ENCODE measurements at places on chromosomes 4 and X.

- DNase-seq = no peak
Measured at GRCh38 chrX:148878371-148878770, 378.0 kb downstream of the AFF2 start.

- DNase-seq = no peak
Measured at GRCh38 chr4:95606739-95607138, 58.0 kb upstream of the UNC5C start.

GRCh38 chr4:18440527-18441202, 419.1 kb upstream of the LCORL start:
- DNase-seq = no peak

GRCh38 chr4:72786401-72786990, 217.5 kb upstream of the ADAMTS3 start:
- DNase-seq = no peak

GRCh38 chr4:42625329-42625728, 31.6 kb downstream of the ATP8A1 start:
- DNase-seq = no peak

DNA sequence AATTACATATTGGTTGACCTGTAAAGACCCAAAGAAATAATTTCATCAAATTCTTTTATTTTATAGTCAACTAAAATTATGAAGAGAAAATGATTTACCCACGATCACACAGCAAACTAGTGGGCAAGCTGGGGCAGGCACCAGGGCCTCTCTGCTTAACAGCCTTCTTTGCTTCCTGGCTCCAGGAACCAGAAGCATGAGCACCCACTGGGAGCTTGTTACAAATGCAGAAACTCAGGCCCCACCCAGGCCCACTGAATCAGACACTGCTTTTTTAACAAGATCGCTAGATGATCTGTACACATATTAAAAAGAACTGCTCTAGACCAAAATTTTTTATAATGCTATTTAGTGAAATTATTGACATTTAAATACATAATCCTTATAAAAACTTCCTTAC, 95.0 kb downstream of the GEMIN8 start:
- no peak for DNase-seq

- DNase-seq = no peak
Measured at GRCh38 chrX:123171781-123172180, 12.3 kb upstream of the GRIA3 start.

- DNase-seq = no peak
Measured at GRCh38 chr4:183011213-183011907, 87.7 kb upstream of the WWC2 start.

GRCh38 chrX:109347632-109348031, 134.3 kb downstream of the GUCY2F start:
- no peak for DNase-seq

DNA sequence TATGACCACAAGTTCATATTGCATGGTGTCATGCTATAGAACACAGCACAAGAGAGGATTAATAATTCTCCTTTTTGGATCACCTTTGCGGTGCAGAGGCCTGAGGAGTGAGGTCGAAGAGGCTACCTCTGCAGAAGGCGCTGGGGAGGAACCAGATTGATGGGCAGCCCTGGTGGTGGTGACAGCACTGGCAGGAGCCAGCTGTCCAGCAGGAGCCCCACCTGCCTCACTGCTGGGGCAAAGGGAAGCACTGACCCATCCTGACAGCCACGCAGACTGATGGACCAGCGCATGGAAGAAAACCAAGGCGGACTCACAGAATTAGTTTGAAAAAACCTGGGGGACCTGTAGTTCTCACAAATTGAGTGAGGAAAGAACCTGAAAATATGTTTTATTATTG, 50.9 kb downstream of the COX18 start:
- DNase-seq = peak; percentile 23

GRCh38 chr4:57154191-57154590, 44.0 kb upstream of the IGFBP7 start:
- no peak for DNase-seq

DNA sequence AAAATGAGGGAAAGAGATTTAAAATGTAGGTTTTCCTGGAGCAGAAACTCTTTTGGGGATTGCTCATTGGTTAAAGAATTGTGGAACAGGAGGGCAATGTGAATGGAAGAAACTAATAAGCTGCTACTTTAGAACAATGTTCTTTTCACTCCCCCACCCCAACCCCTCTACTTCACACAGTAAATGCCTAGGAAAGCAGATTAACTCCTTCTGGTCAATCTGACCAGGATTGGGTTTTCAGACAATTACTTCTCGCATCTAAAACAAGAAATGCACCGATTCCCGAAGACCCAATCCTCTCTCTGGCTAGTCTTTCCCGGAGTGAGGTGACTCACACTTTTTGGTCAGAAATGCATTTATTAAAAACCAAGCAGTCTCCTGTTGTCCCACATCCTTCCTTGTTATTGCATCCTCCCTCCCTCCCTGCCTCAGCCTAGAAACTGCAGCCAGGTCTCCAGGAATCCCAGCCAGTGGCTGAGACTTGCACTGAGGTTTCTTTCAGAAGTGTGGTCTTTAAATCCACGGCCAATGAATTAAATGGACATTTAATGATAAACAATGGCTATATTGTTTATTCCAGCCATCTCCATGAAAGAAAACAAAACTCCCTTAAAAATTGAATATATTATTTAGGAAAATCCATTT, 21.4 kb downstream of the MFAP3L start:
- DNase-seq = no peak

- DNase-seq = no peak
Measured at GRCh38 chr4:124839786-124840390, 127.4 kb upstream of the ANKRD50 start.

DNA sequence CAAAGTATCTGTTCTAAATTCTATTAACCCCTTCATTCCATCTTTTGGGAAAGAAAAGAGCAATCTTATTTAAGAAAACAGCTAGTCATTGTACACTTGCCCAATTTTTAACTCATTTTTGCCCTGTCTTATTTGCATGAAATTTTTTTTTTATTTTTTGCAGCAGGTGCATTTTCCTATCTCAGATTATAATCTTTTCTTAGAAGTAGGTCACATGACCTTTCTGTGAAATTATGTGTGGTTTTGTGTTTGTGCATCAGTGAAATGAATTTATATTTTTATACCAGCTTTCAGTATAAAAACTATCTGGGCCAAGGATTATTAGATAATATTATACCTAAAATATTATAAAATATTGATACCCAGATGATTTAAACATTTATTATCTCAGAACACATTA, 145.6 kb downstream of the INPP4B start:
- DNase-seq = no peak

DNA sequence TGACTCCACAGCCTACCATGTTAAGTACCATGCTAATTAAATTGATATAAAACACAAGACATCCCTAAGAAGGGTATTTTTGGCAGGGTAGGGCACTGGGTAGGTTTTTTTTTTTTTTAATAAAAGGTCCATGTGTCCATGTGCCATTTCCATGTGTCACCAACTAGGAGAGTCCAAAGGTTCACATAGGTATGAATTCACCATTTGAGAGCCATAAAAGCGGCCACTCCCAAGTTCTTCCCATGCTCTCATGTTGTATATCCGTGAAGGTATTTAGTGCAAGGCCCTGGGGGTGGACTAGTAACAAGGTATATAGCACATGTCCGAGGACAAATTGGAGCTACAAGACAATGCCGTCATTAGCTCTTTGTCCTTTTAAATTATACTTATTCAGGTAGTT, 107.3 kb downstream of the PDE5A start:
- no peak for DNase-seq

DNA sequence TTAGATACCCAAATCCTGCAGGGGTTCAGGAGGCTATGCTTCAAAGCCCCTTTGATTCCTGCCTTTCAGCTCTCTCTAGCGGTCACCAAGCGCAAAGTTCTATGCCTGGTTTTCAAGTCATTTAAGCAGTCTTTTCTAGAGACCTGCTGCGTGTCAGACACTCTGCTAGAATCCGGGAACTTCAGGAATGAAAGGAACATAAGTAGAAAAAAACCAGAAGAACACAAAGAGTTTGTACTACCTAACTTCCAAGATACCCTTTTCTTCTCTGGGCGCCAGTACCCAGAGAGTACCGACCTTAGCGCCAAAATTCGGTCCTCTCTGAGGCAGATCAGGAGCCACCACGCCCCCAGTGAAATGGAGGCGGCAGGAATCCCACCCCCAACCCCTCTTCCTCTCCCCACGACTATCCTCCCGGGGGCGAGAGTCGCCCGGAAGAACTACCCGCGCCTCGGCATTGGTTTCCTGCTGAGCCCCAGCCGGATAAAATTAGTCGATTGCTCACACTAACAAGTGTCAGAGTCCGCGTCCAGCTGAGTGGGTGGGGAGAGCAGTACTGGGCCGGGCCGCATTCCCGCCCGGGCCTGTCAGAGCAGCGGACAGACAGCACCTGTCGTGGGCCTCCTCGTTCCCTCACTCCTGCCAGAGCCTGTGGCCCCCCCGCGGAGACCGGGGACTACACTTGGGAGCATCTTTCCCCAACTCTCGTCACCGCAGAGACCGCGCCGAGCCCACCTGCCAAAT, 78.8 kb downstream of the RLIM start:
- peak; percentile 55 for DNase-seq

GRCh38 chr4:108683479-108683878, 33.1 kb downstream of the OSTC start:
- no peak for DNase-seq

GRCh38 chr4:140095694-140096482, 58.1 kb downstream of the MAML3 start:
- DNase-seq = no peak

DNA sequence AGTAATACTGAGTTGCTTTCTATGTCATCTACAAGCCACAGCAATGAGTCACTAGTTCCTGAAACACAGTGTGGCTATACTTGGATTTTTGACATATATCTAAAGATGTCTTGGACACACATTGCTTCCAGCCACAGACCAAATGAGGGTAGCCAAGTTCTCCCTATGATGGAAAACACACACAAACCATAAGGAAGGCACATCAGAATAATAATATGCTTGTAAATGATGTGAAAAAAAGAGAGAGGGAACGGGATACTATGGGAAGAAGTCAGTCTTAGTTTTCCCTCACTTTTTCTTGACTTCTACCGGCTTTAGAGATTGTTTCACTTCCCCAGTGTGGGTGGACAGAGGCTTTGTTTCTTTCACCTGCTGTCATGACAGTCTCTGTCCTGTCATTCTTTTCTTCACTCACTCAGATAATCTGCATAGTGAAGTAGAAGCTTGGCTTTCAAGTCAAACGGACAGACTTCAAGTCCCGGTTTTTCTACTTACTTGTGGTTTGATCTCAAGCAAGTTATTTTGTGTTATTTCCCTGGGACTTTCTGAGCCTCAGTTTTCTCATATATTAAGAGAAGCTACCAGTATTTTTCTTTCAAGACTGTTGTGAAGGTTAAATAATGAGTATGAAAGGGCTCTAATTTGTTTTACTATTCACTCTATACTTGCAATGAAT, 34.7 kb downstream of the P2RY10 start:
- no peak for DNase-seq

- no peak for DNase-seq
Measured at GRCh38 chr4:89823416-89823815, 13.5 kb downstream of the SNCA start.

- DNase-seq = no peak
Measured at GRCh38 chr4:37588150-37588549, 98.0 kb downstream of the RELL1 start.

GRCh38 chr4:144399927-144400326, 246.0 kb upstream of the HHIP start:
- no peak for DNase-seq

- no peak for DNase-seq
Measured at GRCh38 chr4:84719115-84719514, 136.2 kb downstream of the CDS1 start.

- DNase-seq = no peak
Measured at GRCh38 chr4:153170407-153170806, 33.8 kb upstream of the TRIM2 start.

DNA sequence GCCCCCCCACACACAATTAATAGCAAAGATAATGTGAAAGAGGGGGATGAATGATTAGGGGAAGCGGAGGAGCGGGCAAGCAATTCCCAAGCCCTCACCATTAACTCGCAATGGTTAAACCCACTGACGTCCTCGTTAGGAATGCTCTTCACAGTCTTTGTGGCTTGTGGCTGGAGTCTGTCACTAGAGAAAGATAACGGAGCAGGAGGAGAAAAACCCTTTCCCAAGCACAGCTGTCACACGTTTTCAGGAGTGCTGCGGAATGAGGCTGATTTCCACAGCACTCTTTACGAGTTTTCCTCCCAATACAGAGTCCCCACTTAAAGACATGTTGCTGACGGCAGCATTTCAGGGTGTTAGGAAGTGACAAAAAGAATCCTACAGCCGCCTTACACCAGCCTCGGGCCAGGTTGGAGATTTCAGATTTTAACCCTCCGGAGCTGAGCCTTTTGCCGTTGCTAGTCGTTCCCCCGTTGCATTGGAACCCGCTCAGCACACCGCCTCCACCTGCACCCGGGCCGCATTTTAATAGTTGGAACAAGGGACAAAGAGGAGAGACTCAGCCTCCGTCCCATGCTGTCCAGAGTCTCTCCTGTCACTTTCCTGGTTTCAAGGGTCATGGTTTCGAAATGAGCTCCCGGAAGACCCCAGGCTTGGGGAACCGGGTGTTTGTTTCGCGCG, 92.2 kb downstream of the GEMIN8 start:
- DNase-seq = no peak

GRCh38 chrX:78931814-78932213, 13.4 kb upstream of the P2RY10 start:
- no peak for DNase-seq

DNA sequence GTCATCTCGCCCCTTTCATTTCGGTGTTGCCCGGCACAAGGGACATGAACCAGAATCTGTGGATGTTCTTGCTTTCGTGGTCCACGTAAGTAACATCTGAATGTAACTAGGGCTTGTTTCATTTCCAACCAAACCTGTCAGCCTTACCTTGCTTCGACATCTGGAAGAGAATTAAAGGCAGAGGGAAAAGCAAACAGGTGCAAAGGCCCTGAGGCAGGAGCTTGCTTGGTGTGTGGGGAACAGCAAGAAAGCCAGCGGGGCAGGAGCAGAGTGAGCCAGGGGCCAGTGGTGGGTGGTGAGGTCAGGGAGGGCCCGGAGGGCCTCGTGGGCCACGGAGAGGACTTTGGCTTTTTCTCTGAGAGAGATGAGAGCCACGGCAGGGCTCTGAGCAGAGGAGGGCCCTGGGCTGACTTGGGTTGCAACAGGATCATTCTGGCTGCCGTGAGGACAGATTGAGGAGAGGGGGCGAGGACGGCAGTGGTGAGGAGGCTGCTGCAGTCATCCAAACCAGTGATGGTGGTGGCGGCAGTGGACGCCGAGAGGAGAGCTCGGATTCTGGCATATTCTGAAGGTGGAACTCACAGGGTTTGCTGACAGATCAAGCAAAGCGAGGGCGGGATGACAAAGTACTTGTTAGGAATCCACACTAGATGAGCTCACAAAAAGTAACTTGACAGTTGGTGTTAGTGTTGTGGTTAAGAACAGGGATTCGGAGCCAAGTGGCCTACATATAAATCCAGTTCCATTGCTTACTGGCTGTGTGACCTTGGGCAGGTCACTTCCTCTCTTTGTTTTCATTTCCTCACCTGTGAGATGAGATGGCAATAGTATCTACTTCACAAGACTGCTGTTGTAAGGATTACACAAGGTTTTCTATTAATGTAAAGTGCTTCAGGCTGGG, 6.8 kb upstream of the WDR13 start:
- DNase-seq = no peak

- no peak for DNase-seq
Measured at GRCh38 chrX:154737136-154737535, 13.7 kb downstream of the GAB3 start.
